ENCODE measurements at places on chromosomes 11 and 22.

DNA sequence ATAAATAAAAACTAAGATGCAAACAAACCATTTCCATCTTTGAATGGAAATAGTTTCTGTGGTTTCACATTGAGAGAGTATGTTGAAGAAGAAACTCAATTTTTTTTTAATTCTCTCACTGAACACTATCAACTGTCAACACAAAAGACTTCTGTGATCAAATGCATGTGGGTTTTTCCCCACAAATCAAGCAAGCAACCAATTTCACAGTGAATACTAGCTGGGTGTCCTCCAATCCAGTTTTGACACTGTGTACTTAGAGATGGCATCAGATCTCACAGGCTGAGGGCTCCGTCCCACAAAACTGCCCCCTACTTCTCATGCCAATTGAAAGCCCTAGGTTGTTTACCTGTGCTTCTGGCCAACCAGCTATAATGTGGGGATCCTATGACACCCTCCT, 34.5 kb downstream of the CTSC start:
- no peak for DNase-seq

- peak; percentile 79 for DNase-seq
Observed at GRCh38 chr11:128361451-128362020, 225.8 kb downstream of the ETS1 start.

- no peak for DNase-seq
Observed at GRCh38 chr22:47386812-47387510, 624.5 kb downstream of the TBC1D22A start.

DNA sequence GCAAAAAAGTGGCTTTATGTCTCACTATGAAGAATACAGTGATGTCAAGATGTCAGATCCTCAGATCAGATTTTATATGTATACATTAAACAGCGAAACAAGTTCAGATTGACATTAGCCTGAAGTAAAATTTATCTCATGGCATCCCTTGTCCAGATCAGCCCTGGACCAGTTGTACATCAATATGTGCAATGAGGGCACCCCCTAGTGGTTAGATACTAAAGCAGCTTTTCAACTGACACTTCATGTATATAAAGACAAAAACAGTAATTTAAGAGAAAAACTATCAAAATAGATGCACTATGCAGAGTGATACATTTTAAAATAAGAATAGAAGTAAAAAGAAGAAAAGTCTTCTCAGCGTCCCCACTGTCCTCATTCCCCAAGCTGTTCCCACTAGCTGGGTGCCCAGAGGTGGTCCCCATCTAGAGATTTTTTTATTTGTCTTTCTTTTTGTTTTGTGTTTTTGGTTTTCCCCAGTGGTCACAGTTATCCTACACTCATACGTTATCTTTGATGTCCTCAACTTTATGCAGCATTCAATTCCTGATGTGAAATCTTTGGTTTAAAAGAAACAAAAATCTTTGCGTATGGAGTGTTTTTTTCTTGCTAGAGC, 2193.4 kb upstream of the RAG2 start:
- peak; percentile 65 for DNase-seq

GRCh38 chr11:70207531-70208131, 4.5 kb downstream of the FADD start:
- DNase-seq: no peak

DNA sequence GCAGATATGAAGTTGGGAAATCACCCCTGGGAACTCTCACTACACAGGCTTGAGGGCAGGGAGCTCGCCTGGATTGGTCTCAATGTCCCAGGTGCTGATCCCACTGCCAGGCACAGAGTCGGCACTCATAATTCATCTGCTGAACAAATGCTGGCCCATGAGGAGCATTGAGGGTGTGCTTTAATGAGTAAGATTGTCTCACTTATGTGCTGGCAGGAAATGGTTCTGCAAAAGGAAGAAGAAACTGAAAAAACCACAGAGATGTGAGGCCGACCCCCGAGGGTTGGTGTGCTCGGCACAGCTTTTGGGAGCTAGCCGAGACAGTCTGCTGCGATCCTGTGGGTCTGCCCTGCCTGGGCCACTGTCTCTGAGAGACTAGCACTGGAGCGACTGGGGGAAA, 9.4 kb downstream of the PLAAT2 start:
- DNase-seq: no peak

DNA sequence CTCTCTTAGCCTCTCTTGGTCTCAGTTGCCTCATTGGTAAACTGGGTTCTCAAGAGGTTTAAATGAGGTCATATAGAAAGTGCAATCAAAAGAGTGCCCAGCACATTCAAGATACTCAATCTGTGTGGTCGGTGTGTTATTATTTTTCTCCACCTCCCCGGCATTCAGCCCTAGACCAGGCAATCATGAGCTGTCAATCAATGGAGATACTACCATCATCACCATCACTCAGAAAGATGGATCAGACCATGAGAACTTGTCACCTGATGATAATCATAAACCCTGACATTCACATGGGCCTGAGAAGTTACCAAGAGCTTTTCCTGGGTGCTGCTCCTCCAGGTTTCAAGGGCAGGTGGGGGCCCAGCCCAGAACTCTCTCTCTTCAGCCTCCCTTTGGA, 166.1 kb downstream of the MN1 start:
- DNase-seq: no peak

DNA sequence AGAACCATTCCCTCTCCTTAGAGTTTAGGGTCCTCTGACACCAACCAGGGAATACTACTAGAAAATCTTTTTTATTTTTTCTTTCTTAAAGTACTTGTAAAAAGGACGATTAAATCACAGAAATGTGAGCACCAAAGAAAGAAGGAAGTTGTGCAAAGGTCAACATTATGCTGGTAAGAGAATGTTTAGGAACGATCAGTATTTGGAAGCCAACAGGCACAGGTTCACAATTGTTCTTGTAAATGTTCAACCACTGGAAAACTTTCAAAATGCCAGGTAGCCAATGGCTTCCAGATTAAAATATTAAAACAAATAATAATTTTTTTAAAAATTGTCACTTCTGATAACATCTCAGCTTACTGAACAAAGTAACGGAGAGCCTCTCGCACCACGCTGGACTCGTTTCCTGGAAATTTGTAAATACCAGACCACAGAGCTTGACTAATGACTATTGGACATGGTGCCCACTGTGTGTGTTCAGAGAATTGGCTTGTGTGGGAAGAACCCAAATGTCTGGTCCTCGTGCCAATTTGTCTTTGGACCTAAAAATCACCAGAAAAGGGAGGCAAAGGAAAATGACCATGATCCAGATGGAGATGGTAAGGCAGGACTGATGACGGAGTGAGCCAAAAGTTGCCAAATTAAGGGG, 20.8 kb downstream of the COMMD9 start:
- DNase-seq: no peak

DNA sequence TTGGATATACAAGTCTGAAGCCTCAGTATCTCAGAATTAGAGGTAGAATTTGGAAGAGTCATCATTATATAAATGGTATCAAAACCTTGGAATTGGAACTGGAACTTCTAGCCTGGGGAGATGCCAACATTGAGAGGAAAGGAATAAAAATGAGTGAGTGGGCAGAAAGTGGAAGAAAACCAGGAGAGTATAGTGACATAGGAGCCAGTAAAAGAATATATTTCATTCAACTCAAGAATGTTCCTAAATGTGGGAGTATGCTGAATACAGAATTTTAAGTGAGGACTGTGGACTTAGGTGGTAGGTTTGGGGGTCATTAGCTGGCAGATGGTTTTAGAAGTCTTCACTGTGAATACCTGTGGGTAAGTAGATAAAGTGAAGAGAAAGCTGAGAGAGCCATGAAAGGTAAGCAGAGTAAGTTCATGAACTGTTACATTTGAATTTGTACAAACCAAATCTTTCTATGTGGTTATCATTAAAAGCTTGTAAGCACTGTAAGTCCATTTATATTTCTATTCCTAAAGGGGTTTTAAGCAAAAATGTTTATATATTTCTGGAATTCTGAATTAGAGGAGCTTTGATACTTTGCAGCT, 60.2 kb downstream of the PDHX start:
- DNase-seq: no peak

- peak; percentile 47 for DNase-seq
Observed at GRCh38 chr11:73565804-73566203, 32.1 kb downstream of the FAM168A start.

GRCh38 chr22:49344656-49345055, 483.0 kb downstream of the BRD1 start:
- DNase-seq: no peak

- no peak for DNase-seq
Observed at GRCh38 chr11:29534836-29535235, 482.0 kb downstream of the KCNA4 start.

DNA sequence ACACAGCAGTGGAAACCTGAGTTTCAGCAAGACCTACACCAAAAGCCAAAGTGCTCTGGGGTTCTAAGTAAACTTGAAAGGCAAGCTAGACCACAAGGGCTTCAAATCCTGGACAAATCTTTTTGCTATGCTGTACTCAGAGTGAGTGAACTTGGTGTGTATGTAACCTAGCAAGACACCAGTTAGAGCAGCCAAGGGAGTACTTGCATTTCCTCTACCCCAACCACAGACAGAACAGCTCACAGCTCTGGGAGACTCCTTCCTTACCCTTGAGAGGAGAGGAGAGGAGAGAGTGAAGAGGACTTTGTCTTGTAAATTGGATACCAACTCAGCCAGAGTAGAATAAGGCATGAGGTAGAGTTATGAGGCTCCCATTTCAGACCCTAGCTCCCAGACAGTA, 71.4 kb downstream of the CTSC start:
- no peak for DNase-seq

GRCh38 chr11:118605116-118605867, 2.1 kb upstream of the PHLDB1 start:
- no peak for DNase-seq

GRCh38 chr11:37988031-37988430, 1390.0 kb upstream of the RAG2 start:
- no peak for DNase-seq

Measured in NCI-H146 (cell line).